ENCODE measurements at places on chromosomes 3 and 15.

GRCh38 chr15:89396723-89397652, 62.4 kb upstream of the POLG start:
- DNase-seq, result no peak

- DNase-seq, result no peak
Measured at GRCh38 chr15:22806664-22807063, 20.2 kb downstream of the NIPA1 start.

- DNase-seq, result no peak
Measured at GRCh38 chr3:151926956-151927355, 53.5 kb downstream of the SUCNR1 start.

- no peak for DNase-seq
Measured at GRCh38 chr3:66110840-66111239, 72.1 kb upstream of the MAGI1 start.

GRCh38 chr3:59774000-59774399, 724.2 kb upstream of the CFAP20DC start:
- no peak for DNase-seq

- DNase-seq, result no peak
Measured at GRCh38 chr15:43093026-43093425, 12.8 kb downstream of the UBR1 start.

- no peak for DNase-seq
Measured at GRCh38 chr3:125140818-125141595, 71.5 kb downstream of the SLC12A8 start.

- DNase-seq, result no peak
Measured at GRCh38 chr3:194526164-194526563, 39.4 kb upstream of the ATP13A3 start.

- DNase-seq, result no peak
Measured at GRCh38 chr15:69433831-69434230, 18.8 kb upstream of the RPLP1 start.

- peak; percentile 82 for DNase-seq
Measured at GRCh38 chr3:179016979-179017670, 54.5 kb downstream of the ZMAT3 start.

- no peak for DNase-seq
Measured at GRCh38 chr3:126968391-126969390, 14.2 kb upstream of the PLXNA1 start.

- DNase-seq, result no peak
Measured at GRCh38 chr3:37349640-37350039, 175.3 kb upstream of the LRRFIP2 start.

DNA sequence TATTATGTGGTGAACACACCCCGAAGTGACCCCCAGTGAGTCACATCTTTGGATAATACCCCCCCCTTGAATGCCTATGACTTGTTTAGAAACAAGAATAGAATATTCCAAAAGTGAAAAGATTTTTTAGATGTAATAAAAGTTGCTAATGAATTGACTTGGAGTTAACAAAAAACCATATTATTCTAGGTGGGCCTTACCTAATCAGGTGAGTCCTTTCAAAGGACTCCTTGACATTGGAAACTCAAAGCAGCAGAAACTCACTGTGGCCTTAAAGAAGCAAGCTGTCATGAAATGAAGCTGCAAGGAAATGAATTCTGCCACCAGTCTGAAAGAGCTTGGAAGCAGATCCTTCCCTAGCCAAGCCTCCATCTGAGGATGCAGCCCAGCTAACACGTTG, 10.9 kb upstream of the ISL2 start:
- no peak for DNase-seq

DNA sequence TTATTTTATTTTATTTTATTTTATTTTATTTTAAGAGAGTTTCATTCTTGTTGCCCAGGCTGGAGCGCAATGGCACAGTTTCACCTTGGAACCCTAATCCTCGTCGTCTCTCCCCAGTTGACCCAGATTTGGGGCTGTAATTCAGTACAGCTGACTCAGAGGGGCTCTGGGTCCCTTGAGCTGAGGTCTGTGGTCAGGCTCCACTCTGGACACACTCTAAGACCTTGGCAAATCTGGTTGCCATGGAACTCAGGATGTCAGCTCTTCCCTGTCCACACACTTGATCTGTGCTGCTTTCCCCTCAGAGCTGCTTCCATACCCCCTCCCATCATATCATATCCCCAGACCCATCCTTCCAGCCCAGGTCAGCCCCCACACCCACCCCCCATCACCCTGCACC, 675 bp upstream of the CYP11A1 start:
- DNase-seq, result no peak

DNA sequence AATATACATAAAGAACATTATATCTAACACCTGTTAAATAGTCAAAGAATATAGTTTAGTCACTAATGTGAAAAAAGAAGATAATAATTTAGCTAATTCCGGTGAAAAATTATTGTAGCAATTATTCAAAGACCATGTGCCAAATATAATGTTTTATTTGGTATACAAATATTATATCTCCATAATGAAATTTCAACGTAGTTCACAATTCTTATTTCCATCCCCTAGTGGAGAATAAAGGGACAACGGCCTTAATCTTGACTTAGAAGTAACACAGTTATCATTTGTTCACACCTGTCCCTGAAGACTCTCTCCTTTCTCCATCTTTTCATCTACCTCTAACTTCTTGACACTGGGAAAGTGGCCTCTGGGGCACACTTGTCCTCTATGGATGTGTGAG, 213.4 kb downstream of the ERC2 start:
- DNase-seq, result no peak

DNA sequence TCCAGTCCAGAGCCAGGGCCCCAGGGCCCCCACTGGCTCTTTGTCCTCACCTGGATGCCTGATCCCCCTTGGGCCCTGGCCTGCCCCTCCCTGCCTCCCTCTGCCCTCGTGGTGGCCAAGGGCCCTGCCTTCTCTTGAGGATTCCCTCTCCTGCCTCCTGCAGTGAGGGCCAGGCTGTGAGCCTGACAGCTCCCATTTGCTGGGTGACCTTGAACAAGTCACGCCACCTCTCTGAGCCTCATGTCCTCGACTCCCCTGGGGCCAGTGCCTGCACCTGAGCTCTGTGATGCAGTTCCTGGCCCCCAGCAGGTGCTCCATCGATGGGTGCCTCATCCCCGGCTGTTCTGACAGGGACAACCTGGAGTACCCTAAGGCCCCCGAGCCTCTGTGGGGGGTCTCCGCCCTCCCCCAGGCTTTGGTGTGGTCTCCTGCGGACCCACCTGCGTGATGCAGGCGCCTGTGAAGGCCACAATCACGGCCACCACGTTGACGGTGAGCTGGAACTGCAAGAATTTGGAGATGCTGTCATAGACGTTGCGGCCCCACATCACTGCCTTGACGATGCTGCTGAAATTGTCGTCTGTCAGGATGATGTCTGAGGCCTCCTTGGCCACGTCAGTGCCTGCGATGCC, 24.1 kb upstream of the SEC13 start:
- no peak for DNase-seq

DNA sequence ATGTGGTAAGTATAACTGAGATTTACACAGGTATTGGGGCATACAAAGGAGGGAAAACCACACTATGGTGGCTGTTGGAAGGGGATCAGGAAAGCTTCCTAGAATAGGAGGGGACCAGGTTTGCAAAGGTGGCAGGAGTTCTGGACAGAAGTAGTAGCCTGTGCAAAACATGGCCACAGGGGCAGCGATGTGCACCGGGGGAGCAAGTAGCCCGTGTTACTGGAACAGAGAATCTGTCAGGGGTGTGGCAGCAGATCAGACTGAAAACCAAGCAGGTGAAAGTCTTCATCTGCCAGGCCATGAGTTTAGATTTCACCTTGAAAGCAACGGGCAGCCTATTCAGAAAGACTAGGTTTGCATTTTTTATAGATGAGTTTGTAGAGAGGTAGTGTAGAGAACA, 182.3 kb upstream of the LPP start:
- DNase-seq, result no peak

GRCh38 chr3:169246158-169246557, 417.4 kb downstream of the MECOM start:
- DNase-seq, result peak; percentile 50

DNA sequence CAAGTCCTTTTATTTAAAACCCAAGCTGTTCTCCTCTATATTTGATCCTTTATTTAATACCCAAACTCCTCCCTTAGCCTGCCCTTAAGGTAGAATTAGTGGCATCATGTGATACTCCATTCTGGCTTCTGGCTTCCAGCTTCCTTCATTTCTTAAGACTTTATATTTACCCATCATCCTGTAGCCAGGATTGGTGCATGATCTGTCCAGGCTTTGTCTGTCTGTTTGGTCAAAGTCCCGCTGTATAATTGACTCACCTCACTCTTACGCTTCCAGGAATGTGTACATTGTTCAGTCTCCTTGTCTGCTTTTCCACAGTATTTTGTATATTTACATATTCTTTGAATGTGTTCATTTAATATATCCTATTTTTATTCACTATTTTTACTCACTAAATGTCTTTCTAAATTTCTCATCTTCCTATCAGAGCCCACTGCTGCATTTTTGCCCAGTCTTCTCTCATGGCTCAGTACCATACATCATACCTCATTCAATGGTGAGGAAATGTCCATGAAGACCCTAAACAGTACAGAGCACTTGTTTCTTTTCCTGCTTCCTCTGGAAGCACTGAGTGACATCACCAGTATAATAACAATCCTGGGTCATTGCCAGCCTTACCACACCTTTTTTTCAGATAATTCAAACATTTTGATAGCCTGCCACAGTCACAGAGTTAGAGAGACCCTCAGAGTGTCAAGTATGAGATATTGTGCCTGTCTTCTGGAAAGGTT, 31.5 kb downstream of the TMEM108 start:
- DNase-seq, result no peak

- DNase-seq, result no peak
Measured at GRCh38 chr3:124788254-124788745, 58.0 kb downstream of the UMPS start.

DNA sequence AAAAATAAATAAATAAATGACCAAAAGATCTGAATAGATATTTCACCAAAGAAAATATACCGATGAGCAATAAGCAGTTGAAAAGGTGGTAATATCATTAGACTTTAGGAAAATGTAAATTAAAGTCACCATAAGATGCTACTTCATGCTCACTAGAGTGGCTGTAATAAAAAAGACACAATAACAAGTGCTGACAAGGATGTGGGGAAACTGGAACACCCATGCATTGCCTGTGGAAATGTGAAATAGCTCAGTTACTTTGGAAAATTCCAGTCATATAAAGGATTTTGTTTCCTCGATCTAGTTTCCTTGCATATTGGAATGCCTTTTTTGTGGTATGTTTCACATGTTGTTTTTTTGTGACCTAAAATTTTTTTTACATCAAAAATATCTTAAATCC, 36.0 kb upstream of the LRIG1 start:
- DNase-seq, result no peak

- DNase-seq, result peak; percentile 37
Measured at GRCh38 chr3:142447301-142447851, 461 bp downstream of the XRN1 start.

DNA sequence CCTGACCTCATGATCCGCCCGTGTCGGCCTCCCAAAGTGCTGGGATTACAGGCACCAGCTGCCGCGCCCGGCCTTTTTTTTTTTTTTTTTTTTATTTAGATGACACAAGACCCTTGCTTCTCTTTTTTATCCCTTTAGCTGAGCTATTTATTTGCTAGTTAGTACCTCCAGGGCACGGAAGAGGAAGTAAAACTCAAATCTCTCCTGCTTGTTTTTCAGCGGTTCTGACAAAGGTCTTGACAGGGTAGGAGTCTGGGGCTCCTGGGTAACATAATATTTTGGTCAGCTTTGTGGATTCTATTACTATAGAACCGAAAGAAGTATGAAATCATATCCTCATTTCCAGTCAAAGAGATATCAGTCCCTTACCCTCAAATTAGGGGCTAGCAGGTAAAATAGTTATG, 44.0 kb upstream of the ETV5 start:
- peak; percentile 70 for DNase-seq

GRCh38 chr3:71618538-71618937, 35.0 kb upstream of the FOXP1 start:
- DNase-seq, result no peak

GRCh38 chr3:108127301-108127988, 36.6 kb upstream of the CD47 start:
- peak; percentile 36 for DNase-seq

GRCh38 chr15:70378126-70379031, 280.7 kb upstream of the TLE3 start:
- DNase-seq, result no peak

- DNase-seq, result peak; percentile 74
Measured at GRCh38 chr15:92809880-92810361, 90.2 kb upstream of the CHD2 start.

- no peak for DNase-seq
Measured at GRCh38 chr15:68984586-68984985, 29.9 kb upstream of the NOX5 start.

DNA sequence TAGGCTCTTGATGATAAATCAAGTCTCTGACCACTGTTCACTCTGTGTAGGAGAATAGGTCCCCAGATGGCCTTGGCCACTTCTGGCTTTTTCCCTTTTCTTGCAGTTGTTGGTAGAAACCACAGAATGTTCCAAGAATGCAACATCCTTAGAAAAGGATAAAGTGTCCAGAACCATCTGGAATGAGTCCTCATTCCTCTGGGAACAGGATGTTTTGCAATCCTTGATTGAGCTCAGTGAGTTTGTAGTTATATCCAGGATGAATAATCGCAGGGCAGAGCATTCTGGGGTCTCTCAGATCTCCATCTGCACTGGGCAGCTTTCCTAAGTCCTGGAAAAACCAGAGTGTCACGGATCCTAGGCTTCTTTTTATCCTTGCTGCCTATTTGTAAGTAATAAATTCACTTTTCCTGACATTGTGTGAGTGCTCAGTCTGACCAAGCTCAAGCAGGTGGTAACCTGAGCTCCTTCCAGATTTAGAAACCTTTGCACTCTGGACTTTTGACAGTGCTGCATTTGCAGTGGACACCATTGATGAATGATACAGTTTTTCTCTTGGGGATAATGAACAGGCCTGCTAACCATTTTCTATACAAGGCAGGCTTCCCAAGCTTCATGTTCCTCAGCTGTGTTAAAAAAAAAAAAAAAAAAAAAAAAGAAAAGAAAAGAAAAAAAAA, 1028.6 kb downstream of the OTOL1 start:
- DNase-seq, result no peak

DNA sequence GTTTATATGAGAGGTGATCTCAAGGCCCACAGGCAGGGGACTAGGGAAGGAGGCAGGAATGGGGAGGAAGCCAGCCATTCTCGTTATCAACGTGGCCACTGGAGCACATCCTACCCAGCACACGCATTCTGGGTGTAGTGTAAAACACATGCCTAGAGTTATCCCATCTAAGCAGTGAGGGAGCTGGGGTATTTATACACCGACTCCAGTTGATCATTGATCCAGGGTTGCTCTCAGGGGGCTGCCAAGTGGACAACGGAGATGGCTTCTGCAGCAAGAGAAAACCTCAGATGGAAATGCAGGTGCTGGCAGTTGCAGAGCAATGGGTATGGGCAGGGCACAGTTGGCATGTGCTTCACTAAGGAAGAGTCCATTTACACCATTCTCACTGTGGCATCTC, 30.4 kb upstream of the SYNM start:
- no peak for DNase-seq

Measured in MM.1S (cell line).